A673 (cell line): ENCODE measurements at places on chromosomes 4 and X. TPM values are rescaled to one million over a fixed set of nuclear protein-coding genes. Genes with fewer than 3 reads are reported as not detected.

GRCh38 chrX:55908661-55909212 is 191.2 kb downstream of the RRAGB start:
- no peak for DNase-seq
- H3K27ac ChIP-seq = no peak overlapping the region
- peak overlapping the region; percentile 41 for H3K4me3 ChIP-seq
- H3K4me1 ChIP-seq = no peaks in the 10 kb centered on the region
- H3K36me3 ChIP-seq = no peaks in the 10 kb centered on the region
- H3K27me3 ChIP-seq = no peaks in the 10 kb centered on the region

DNA sequence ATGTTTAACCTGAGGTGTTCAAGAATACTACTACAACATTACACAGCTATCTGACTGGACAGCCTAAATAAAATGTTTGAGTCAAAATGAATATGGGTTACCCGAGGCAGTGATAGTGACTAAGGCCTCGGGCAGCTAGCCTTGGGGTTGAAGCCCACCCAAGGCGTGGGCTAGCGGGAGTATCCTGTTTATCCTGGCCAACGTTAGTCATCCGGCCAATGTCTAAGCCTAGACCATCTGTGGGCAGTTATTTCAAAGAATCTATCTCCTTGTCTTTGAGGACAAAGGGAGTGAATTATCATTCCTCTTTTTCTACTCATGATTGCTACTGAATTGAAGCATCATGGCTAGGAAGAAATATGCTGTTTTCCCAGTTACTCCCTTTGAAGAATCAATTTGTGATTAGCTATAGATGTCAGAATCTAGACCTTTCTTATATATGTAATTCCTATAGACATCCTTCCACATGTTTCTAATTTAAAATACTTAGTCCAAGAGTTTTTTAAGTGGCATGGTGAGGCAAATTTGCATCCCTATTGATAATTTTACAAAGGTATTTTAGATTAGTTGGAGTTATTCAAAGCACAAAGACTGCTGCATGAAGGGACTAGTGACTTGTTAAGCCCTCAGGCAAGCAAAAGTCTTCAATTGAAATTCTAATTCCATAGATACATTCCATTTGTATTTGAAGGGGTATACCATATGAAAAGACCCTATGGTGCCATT is 6.0 kb upstream of the PDGFC start:
- peaks cover 31% of the 10 kb centered on the region for H3K4me1 ChIP-seq
- no peaks in the 10 kb centered on the region for H3K27me3 ChIP-seq
- H3K36me3 ChIP-seq = no peaks in the 10 kb centered on the region
- DNase-seq = no peak
- no peak overlapping the region for H3K27ac ChIP-seq
- no peak overlapping the region for H3K4me3 ChIP-seq

- no peaks in the 10 kb centered on the region for H3K36me3 ChIP-seq
- H3K27ac ChIP-seq = no peak overlapping the region
- no peak overlapping the region for H3K4me3 ChIP-seq
Observed at GRCh38 chr4:23422878-23423277, 467.0 kb downstream of the PPARGC1A start.

DNA sequence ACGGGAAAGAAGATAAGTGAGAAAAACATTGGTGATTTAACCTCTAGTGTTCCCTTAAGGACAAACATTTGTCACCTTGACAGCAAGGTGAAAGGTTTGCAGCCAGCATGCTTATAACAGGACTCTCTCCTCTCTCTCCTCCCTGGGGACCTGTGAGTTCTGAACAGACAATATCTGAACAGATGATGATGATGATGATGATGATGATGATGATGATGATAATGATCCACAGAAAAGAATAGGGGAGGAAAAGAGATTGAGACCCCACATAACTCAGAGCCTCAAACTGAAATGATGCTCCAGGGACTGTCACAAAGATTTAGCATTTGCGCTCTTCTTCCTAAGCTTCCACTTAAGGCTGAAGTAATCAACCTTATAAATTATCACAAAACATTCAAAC is 103.9 kb downstream of the SLC10A7 start:
- no peaks in the 10 kb centered on the region for H3K27me3 ChIP-seq
- H3K27ac ChIP-seq = no peak overlapping the region
- H3K4me1 ChIP-seq = peaks cover 33% of the 10 kb centered on the region
- no peak for DNase-seq
- no peak overlapping the region for H3K4me3 ChIP-seq

The PPAT gene
- total RNA-seq = 38.6 and 41.6 TPM in 2 replicates
